ENCODE measurements at places on chromosomes 6 and 20. TPM values are rescaled to one million over a fixed set of nuclear protein-coding genes. Genes with fewer than 3 reads are reported as not detected.

Gene PTGIS
- not detected for total RNA-seq

Gene ABHD16B
- not detected for total RNA-seq

Gene PNPLA1
- total RNA-seq, result not detected

Gene SLC18B1
- total RNA-seq, result 10.3 TPM

Gene PRR18
- not detected for total RNA-seq

Gene LRRC1
- total RNA-seq, result 15.8 TPM

Gene BMP2
- total RNA-seq, result 5.6 TPM

Gene UNC93A
- not detected for total RNA-seq

Gene MYB
- total RNA-seq, result not detected

Gene SMOC2
- not detected for total RNA-seq

Gene CABLES2
- total RNA-seq, result 3.8 TPM

Gene SLC52A3
- total RNA-seq, result not detected

Gene SLC22A2
- total RNA-seq, result not detected

Gene LINC00237
- not detected for total RNA-seq

Gene EFCAB8
- total RNA-seq, result not detected

Gene FAM217B
- 6.3 TPM for total RNA-seq

Gene SNAP25
- total RNA-seq, result not detected

Gene TMEM14B
- 76.3 TPM for total RNA-seq

Gene NNAT
- total RNA-seq, result 0.30 TPM

Gene XKR7
- not detected for total RNA-seq

Gene AVP
- total RNA-seq, result not detected

Gene TCF15
- total RNA-seq, result not detected

Gene RAET1L
- total RNA-seq, result 1.1 TPM

Gene LY86
- not detected for total RNA-seq

Gene ARMC2
- 1.8 TPM for total RNA-seq

Gene CLPSL1
- not detected for total RNA-seq

Gene KIF13A
- total RNA-seq, result 34.6 TPM

Gene ALDH8A1
- total RNA-seq, result not detected

Gene MTFR2
- 8.6 TPM for total RNA-seq

Gene SLC12A5
- total RNA-seq, result 0.76 TPM

Gene LSM2
- 95.7 TPM for total RNA-seq

Gene LBP
- not detected for total RNA-seq

Gene RAET1E
- total RNA-seq, result 1.7 TPM

Gene PROKR2
- not detected for total RNA-seq

Gene NHSL1
- 15.2 TPM for total RNA-seq

Gene RNF146
- total RNA-seq, result 18.2 TPM
